ENCODE measurements at places on chromosomes 2 and 18. TPM values are rescaled to one million over a fixed set of nuclear protein-coding genes. Genes with fewer than 3 reads are reported as not detected.

RNF25 gene
- polyA plus RNA-seq, result 57.6 TPM

SERPINB3 gene
- polyA plus RNA-seq, result not detected

SOWAHC gene
- polyA plus RNA-seq, result 16.8 TPM

DNA sequence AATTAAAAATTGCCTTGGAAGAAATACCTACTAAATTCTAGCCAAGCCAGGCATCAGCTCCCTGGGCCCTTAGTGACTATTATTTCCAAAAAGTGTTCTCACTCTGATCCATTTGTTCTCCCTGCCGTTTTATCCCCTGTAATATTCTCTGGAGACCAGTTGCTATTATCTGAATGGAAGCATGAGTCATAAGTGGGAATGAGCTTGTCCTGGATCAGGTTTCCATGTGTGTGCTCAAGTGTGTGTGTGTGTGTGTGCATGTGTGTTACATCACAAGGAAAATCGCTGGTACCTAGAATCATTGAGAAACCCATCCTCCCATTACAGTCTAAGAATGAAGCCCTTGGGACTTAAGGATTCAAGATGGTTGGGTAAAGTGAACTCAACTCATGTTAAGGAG, 130.3 kb upstream of the CXCR4 start:
- H3K36me3 ChIP-seq, result no peaks in the 10 kb centered on the region
- H3K27ac ChIP-seq, result no peak overlapping the region
- no peak overlapping the region for H3K4me3 ChIP-seq
- H3K27me3 ChIP-seq, result no peaks in the 10 kb centered on the region
- H3K4me1 ChIP-seq, result peaks cover 26% of the 10 kb centered on the region

DNA sequence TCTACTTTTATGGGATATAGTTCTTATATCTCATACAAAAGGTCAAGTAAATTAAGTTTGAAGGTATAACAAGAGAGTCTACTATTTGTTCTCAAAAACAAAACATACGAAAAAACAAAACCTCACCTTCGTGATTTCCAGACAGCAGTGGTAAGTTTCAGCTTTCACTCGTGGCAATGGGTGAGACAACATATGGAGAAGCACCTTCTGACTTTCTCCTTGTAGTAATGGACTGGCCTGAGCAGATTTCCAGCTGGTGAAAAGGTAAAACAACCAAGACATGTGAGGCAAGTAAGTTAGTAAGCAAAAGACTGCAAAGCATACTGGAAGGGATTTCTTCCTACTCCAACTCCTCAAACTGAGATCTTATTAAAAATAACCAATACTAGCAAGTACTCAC, 39.6 kb downstream of the RTTN start:
- H3K27me3 ChIP-seq, result no peaks in the 10 kb centered on the region
- no peak overlapping the region for H3K27ac ChIP-seq
- no peaks in the 10 kb centered on the region for H3K4me1 ChIP-seq
- no peak for DNase-seq
- no peak overlapping the region for H3K4me3 ChIP-seq
- no peaks in the 10 kb centered on the region for H3K36me3 ChIP-seq

- H3K27ac ChIP-seq, result no peak overlapping the region
- DNase-seq, result peak; percentile 77
- no peak overlapping the region for H3K4me3 ChIP-seq
- H3K36me3 ChIP-seq, result peaks cover 3% of the 10 kb centered on the region
- H3K27me3 ChIP-seq, result peaks cover 70% of the 10 kb centered on the region
- H3K4me1 ChIP-seq, result peaks cover 51% of the 10 kb centered on the region
Measured at GRCh38 chr2:72150157-72150860, 2.6 kb upstream of the CYP26B1 start.

DNA sequence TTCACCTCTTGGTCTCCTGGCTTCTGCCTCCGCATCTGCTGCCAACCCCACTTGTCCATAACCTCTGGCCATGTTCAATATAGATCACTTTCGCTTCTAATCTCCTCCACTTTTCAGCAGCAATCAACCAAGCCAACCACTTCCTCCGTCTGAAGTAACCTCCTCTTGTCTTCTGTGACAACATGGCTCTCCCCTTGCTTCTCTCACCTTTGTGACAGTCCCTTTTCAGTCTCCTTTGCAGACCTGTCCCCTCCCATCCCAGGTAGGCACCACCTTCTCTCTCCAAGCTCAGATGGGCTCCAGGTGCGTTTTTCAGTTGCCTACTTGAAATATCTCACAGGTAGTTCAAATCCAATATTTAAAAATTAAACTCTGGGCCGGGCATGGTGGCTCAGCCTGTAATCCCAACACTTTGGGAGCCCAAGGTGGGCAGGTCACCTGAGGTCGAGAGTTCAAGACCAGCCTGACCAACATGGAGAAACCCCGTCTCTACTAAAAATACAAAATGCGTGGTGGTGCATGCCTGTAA, 4.7 kb upstream of the PSD4 start:
- DNase-seq, result no peak
- H3K4me3 ChIP-seq, result no peak overlapping the region
- H3K4me1 ChIP-seq, result peaks cover 6% of the 10 kb centered on the region
- no peaks in the 10 kb centered on the region for H3K27me3 ChIP-seq
- no peaks in the 10 kb centered on the region for H3K36me3 ChIP-seq
- H3K27ac ChIP-seq, result no peak overlapping the region

- H3K36me3 ChIP-seq, result no peaks in the 10 kb centered on the region
- H3K4me3 ChIP-seq, result no peak overlapping the region
- DNase-seq, result no peak
- peaks cover 87% of the 10 kb centered on the region for H3K27me3 ChIP-seq
Measured at GRCh38 chr2:218894151-218894879, 13.7 kb downstream of the WNT10A start.

DNA sequence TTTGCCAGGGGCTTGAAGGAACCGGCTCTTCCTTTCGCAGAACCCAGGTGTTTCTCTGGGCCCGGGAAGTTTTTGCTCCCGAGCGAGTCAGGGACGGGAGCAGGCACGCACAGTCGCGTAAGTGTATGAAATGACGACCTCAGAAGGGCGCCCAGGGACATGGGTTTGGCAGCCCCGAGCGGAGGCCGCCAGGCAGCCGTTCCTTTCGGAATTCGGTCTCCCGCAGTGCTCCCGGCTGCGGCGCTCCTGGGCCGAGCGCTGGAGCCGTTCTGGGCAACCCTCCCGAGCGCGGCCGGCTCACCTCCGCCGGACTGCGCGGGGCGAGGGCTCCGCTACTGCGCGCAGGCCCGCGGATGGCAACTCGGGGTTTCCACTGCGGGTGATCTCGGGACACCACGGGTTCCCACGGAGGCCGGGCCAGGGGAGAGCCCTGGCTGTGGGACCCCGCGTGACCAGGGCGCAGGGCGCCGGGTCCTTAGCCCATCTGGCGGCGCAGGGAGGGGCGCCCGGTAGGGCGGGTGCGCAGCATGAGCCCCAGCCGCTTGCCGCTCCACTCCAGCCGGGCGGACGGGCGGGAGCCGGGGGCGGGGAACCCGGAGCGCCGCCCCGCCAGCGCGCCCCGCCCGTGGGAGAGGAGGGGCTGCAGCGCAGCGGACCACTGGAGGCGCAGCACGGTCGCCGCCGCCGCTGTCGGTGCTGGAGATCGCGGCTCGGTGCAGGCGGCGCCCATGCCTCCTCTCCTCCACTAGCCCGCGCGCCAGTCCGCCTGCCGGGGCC, at the start of gene OSBPL6:
TSS of gene OSBPL6 (plus strand) at position 690 of the 777 bp plus-strand sequence. CDS start 111,673 bp downstream, outside the sequence.
- peak within 1 kb of the TSS; percentile 84 for H3K4me3 ChIP-seq
- H3K36me3 ChIP-seq, result no peaks in the 10 kb centered on the region
- peak within 1 kb of the TSS; percentile 84 for H3K27ac ChIP-seq
- H3K27me3 ChIP-seq, result no peaks in the 10 kb centered on the region

GRCh38 chr2:25377822-25378421, 36.2 kb upstream of the DNMT3A start:
- H3K27ac ChIP-seq, result no peak overlapping the region
- H3K27me3 ChIP-seq, result no peaks in the 10 kb centered on the region
- peaks cover 27% of the 10 kb centered on the region for H3K36me3 ChIP-seq
- no peak overlapping the region for H3K4me3 ChIP-seq
- H3K4me1 ChIP-seq, result peaks cover 43% of the 10 kb centered on the region

DNA sequence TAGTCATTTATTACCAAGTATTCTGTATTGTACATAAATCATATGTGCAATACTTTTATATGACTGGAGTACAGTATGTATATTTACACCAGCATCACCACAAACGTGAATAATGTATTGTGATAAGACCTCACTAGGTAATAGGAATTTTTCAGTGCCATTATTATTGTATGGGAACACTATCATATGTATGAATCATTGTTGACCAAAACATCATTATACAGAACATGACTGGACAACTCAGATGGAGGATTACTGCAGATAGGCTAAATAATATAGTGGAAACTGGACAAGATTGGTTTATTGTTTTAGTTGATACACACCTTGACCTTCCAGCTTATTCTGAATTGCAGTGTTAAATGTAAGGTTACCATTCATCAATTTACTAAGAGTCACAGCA, 33.4 kb downstream of the VAPA start:
- no peak overlapping the region for H3K4me3 ChIP-seq
- H3K36me3 ChIP-seq, result no peaks in the 10 kb centered on the region
- no peak for DNase-seq
- H3K27me3 ChIP-seq, result no peaks in the 10 kb centered on the region
- H3K27ac ChIP-seq, result no peak overlapping the region
- H3K4me1 ChIP-seq, result no peaks in the 10 kb centered on the region

DNA sequence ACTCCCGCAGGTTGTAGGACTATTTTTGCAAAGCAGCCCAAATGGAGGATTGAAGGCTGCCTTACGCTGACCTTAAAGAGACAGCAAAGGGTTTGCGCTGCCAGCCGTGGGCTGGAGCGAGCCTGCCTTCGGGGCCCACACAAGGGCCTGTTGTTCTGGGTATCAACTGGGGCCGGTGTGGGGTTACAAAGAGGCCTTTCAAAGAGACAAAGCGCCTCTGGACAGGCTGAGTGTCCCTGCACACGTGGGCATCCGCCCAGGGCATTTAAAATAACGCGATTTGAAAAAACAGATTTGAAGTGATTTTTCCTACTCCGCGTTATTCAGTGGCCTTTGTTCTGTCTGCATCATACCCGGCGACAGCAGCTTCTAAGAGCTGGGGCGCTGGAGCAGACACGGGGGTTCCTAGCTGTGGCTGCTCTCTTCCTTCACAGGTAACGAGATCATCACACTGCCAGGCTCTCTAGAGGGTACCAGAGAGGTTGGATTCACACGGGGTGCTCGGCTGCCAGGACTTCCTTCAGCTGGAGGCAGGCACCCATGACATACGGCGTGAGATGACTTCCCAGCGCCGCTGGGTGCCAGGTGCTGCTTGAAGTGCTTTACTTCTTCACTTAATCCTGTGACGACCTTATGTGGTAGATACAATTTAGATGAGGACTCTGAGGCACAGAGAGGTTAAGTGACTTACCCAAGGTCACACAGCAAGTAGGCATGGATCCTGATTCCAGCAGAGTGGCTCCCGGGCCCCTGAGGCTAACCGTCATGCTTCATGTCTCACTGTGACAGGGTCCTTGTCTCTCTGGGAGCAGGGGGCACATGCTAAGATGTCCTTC, 32.2 kb downstream of the MAL start:
- peaks cover 61% of the 10 kb centered on the region for H3K4me1 ChIP-seq
- no peaks in the 10 kb centered on the region for H3K27me3 ChIP-seq
- H3K4me3 ChIP-seq, result no peak overlapping the region
- peak; percentile 31 for DNase-seq
- H3K36me3 ChIP-seq, result no peaks in the 10 kb centered on the region

DNA sequence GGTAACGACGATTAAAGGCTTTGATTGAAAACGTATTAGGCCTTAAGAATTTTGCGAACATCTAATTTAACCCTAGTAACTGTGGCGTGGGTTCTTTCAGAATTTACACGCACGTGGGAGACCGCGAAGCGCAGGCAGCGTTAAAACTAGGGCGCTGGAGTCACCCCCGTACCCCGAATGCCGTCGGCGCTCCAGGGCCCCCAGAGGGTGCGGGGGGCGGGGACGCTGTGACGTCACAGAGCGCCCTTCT, 673 bp upstream of the SMCHD1 start:
- H3K27ac ChIP-seq, result peak overlapping the region; percentile 94
- peak overlapping the region; percentile 91 for H3K4me3 ChIP-seq
- DNase-seq, result peak; percentile 90
- peaks cover 11% of the 10 kb centered on the region for H3K4me1 ChIP-seq
- H3K36me3 ChIP-seq, result no peaks in the 10 kb centered on the region

DNA sequence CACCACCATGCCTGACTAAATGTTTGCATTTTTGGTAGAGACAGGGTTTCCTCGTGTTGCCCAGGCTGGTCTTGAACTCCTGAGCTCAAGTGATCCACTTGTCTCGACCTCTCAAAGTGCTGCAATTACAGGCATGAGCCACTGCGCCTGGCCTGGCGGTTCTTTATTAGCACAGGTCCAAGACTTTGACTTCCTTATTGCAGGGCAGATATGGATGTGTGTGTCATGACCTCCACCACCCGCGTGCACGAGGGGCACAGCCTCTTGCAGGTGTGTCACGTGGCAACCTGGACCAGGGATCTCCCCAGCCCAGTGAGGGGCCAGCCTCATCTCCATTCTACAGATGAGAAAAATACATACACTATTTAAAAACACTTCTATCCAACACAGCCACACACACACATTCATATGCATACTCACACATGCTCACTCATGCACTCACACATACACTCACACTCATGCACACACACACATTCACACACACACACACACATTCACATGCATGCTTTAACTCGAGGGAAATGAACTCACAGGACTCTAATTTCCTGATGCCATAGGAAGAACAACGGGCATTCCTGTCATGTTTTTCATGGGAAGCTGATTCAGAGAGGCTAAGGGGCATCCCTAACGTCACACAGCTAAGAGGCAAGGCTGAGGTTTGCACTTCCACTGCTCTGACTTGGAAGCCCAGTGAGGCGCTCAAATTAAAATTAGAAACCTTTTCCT, 38.8 kb downstream of the RRM2 start:
- peaks cover 67% of the 10 kb centered on the region for H3K4me1 ChIP-seq
- DNase-seq, result no peak
- peaks cover 2% of the 10 kb centered on the region for H3K27me3 ChIP-seq
- H3K27ac ChIP-seq, result no peak overlapping the region
- peaks cover 3% of the 10 kb centered on the region for H3K36me3 ChIP-seq

DNA sequence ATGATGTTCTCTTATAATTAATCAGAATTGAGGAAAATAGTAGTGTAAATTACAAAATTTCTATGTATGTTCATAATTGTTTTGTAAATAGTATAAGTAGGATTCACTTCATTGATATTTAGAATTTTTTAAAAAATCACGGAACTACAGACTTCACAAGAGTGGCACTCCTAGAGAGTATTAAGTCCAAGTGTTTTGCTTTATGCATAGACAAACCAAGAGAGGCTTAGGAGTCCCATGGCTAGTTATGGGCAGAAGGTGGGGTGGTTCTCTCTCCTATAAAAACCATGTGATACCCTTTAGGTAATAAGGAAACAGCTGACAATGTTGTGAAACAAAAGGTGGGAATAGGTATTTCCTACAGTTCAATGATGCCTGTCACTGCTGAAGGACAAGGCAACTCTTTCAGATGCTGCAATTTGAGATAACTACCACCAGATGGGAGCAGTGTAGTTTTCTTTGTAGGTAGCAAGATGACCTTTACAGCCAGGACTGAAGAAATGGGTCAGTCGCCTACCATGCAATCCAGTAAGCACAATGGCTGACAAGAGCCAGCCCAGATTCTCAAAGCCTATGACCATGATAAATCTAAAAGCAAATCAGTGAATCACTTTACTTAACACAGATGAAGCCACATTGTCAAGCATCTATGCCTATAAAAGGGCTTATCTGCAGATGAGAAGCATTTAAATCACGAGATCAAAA, 83.9 kb downstream of the AAK1 start:
- no peak overlapping the region for H3K4me3 ChIP-seq
- H3K27ac ChIP-seq, result no peak overlapping the region
- H3K4me1 ChIP-seq, result no peaks in the 10 kb centered on the region
- H3K36me3 ChIP-seq, result peaks cover 3% of the 10 kb centered on the region
- DNase-seq, result peak; percentile 28
- no peaks in the 10 kb centered on the region for H3K27me3 ChIP-seq

All from spinal cord (tissue), 10 donors.